ENCODE measurements at places on chromosomes 6 and 20.

DNA sequence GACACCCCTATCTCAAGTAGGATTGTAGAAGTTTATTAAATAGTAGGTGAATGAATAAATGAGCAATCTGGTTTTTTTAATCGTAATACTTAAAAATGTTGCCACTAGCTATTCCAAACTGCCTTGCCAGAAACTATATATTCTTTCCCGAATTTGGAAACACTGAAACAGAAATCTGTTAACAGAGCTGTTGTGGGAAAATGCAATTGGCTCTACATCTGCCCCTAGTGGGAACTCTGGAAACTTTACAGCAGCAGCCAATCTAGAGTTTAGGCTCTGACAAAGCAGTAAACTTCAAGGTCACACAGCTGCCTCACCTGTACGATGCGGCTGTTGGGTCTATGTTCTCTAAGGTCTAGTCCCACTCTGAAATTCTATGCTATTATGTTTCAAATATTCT, 41.7 kb downstream of the SYNE1 start:
- no peak for DNase-seq

DNA sequence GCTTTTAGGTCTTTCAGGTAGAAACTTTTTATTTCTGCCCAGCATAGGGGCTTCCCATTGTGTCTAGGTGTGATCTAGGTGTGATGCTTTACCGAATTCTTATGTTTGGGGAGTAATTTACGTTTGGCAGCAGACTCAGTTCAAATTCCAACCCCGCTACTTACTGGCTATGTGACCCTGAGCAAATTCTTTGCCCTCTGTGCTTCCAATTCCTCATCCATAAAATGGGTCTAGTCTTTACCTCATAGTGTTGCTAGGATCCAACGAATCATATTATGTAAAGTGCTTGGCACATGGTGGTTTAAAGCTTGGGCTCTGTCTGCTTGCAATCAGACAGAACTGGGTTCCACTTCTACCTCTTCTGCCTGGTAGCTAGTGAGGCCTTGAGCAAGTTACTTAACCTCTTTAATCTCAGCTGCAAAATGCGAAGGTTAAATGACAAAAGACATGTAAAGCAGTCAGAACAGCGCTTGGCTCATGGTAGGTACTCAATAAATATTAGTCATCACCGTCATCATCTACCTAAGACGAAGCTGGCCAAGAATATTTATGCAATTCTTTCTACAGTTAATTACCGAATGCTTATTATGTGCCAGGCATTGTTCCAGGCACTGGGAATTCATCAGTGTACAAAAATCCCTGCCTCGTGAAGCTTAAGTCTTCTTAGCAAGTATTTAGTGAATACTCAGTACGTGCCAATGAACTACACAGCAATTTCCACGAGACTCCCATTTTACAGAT, 1.0 kb downstream of the NSFL1C start:
- no peak for DNase-seq

- DNase-seq, result no peak
Measured at GRCh38 chr6:22248513-22249308, 48.1 kb downstream of the PRL start.

- DNase-seq, result no peak
Measured at GRCh38 chr20:63734111-63734945, 2.1 kb upstream of the LIME1 start.

DNA sequence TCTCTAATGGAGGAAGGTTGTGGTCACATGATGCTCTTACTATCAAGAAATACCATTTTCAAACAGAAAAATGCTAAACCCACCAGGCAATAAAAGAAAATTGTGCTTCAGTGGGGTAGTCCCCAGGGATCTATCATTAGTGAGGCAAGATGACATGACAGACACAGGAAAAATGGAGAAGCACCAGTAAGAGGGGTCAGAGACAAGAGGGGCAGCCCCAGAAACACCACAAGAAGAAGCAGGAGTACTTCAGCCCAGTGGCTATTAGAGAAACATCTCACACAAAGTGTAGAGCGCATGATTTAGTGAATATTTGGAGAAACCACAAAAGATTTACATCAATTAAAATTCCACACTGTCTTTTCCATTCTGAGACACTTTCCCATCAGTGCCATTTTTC, 10.2 kb upstream of the TMEM200A start:
- no peak for DNase-seq

- DNase-seq, result no peak
Measured at GRCh38 chr6:36318690-36319435, 17.8 kb downstream of the BNIP5 start.

DNA sequence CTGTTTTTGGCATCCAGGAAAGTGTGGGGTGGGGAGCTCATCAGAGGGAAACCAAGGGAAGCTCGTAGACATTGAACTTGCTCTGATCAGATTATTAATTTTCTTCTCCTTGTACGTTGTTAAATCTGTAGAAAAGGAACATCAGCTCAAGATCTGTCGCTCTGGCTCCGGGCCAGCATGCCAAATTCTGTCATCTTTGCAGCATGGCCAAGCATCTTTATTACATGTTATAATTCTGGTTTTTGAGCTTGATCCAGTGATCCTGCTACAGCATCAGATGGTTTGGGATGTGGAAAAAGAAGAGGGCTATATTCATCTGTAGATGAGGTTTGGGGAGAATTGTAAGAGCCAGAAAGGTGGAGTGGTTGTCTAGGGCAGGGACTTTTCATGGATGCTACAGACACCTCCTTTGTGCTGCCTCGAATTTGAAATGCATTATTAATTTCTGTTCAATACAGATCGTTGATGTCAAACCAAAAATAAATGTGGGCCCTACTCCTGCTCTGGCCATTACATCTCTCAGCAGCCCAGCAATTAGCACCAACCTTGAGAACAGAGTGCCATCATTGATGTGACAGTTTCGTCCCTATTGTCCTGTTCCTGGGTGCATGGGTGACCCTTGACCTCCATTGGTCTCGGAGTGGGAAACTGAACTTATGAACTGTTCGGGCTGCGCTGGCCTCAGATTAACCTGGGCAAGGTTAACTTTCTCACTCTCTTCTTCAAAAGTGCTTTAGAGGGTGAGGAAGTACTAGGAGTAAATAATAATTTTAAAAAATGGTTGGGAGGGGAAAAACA, 250.8 kb downstream of the SOX4 start:
- no peak for DNase-seq

DNA sequence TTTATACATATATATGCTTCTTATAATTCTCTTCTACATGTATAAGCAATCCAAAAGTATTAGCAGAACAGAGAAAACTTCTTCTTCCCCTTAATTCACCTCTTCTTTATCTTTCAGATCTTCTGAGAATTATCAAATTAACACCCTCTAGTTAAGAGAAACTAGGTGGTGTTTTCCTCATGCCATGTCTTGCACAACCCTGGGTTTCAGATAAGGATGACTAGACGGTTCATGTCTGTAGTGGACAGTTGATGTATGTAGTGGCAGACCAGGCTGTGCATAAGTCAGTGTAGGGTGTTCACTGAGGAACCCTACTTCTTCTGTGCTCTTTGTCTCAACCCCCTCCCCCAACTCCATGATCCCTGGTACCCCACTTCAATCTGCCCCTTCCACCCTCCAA, 187.3 kb downstream of the SAMD5 start:
- no peak for DNase-seq

GRCh38 chr6:81821449-81821848, 69.0 kb upstream of the TENT5A start:
- no peak for DNase-seq

- DNase-seq, result no peak
Measured at GRCh38 chr6:113364766-113365165, 492.4 kb upstream of the MARCKS start.

DNA sequence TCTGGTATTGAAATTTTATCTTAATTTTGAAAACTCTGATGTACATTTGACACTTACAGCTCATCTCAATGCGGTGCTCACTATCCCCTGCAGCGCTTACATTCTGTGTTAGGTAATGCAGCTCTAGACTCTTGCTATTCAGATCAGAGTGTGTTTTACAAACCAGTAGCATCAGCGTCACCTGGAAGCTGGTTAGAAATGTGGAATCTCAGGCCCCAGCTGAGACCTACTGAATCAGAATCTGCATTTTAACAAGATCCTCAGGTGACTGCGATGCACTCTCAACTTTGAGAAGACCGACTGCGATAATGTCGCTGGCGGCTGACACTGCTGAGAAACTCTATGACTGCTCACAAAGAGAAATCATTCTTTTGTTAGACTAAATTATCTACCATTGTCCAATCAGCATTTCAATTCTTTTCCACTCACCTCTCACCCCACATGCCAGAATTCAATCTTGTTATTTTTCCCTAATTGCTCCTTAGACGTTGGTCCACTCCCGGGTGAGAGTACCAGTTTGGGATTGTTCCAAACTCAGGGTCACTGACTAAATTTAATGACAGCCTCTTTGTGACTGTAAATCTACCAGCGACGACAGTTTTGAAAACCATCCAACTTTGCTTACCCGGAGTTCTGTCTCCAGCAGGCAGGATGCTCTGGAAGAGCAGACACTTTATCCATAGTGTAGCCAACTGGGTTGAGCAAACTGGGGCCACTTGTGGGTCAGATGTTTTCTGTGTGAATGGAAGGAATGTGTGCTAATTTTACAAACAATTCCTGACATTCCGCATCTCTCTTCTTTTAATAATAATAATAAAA, 140.1 kb upstream of the BTBD3 start:
- DNase-seq, result no peak
